COLO829 (cell line): ENCODE measurements at places on chromosomes 7 and 10.

DNA sequence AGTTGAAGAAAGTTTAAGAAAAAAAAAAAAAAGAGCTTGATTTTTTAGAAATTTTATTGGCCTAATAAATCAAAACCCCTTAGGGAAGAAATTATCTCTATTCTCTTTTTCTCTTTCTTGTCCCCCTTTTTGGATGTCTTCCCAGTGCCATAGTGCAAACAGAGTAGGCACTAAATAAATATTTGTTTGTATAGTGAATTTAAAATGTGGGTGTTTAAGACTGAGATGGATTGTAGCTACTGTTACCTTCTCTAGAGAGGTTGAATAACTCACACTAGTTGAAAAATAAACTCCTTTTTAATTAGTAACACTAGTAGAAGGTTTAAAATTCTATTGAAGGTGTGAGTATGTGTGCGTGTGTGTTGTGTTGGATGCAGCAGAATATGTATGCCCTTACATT, 783.8 kb downstream of the NXPH1 start:
- no peak for DNase-seq

GRCh38 chr10:62016623-62017490, 115.4 kb downstream of the ARID5B start:
- no peak for DNase-seq

DNA sequence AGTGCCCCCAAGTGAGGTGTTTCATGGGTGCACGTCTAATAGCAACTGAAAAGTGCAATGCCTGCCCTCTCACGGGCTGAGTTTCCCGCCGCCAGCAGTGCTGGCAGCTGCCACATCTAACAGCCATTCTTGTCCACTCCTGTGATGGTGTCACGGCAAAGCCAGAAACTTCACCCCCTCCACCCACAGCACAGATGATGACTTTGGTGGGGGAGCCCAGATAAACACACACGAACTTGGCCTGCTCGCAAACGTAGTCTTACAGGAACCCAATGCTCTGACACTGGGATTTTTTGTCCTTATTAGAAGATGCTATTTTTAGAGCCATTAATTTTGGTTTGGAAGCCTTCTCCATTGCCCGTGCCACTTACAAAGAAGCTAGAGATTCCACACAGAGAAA, 26.7 kb downstream of the CPXM2 start:
- no peak for DNase-seq

DNA sequence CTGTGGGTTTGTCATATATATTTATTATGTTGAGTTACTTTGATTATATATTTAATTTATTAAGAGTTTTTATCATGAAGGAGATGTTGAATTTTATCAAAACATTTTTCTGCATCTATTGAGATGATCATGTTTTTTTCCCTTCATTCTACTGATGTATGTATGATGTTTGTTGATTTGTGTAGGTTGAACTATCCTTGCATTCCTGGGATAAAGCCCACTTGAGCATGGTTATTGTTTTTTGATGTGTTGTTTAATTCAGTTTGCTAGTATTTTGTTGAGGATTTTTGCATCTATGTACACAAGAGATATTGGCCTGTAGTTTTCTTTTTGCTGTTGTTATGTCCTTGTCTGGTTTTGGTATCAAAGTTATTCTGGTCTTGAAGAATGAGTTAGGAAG, 31.1 kb downstream of the SCART1 start:
- DNase-seq, result no peak

DNA sequence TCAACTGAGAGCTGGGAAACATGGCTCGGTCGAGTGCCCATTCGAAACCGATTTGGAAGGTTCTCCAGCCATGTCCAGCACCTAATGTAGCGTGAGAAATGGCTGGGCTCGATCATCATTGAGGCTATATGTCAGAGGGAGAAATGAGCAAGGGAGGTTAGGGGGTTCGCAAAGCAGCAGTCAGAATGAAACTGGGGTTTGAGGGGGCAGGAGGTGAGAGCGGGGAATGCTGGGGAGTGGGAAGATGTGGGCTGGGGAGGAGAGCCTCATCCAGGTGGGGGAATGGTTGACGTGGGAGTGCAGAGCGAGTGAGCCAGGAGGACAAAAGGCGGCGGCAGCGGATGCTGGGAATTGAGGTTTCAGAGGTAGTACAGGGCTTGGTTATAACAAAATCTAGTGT, 34.8 kb upstream of the GALNTL5 start:
- DNase-seq, result no peak

- DNase-seq, result no peak
Measured at GRCh38 chr7:132646052-132646451, 69.8 kb upstream of the PLXNA4 start.

- DNase-seq, result no peak
Measured at GRCh38 chr10:71225291-71226058, 13.1 kb downstream of the UNC5B start.

DNA sequence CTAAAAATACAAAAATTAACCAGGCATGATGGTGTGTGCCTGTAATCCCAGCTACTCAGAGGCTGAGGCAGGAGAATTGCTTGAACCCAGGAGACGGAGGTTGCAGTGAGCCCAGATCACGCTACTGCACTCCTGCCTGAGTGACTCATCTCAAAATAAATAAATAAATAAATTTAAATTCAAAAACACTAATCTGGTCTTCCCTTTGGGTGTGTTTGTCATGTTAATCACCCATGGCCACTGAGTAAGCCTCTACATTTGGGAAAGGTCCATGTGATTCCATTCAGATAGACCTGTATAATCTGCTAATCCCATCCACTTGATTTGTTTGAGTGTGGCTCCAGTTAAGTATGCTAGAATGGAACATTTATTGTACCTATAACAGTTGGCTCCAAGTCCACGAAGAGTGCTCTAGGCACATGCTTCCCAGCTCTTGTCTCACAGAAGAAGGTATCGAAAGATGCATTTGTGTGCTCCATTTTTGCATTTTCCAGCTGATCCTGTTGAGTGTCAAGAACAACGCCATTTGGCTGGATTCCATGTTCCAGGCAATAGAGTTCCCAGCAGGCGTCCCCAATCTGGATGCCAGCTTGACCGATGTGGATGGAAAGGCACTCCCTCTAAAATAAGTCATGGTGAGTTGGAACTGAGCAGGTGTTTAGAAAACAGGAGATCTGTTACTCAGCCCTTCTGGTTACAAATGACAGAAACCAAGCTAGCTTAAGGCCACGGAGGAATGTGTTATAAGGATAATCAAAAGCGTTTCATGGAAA, 4.0 kb downstream of the TUBAL3 start:
- DNase-seq, result no peak

- DNase-seq, result no peak
Measured at GRCh38 chr10:18246967-18247366, 106.7 kb downstream of the CACNB2 start.

DNA sequence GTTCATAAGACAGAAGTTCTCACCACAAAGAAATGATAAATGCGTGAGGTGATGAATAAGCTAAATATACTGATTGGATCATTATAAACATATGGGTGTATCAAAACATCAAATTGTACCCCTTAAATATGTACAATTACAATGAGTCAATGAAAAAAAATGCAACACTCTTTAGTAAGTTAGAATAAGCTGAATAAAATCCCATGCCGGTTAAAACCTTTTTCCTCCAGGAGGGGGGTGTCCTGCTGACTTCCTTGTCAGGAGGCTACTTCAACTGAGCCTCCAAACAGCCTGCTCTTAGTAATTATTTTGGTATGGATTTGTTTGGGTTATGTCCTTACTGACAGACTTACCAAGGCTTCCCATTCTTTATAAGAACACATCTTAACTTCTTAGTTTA, 649.1 kb downstream of the INHBA start:
- no peak for DNase-seq

GRCh38 chr7:73668886-73669230, 1.2 kb downstream of the VPS37D start:
- DNase-seq, result no peak

DNA sequence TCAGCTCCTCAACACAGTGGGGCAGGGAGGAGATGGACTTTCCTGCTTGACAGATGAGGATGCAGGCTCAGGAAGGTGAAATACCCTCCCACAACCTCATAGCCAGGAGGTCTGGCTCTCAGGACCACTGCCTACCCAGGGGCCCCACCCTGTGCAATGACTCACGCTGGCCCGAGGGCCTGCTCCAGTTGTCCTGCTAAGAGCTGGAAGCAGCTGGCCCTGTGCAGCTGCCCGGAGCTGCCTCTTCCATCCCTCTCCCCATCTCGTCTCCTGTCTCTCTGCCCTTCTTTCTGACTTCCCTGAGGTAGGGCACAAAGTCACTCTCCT, 123.9 kb downstream of the ZMIZ1 start:
- DNase-seq, result no peak

DNA sequence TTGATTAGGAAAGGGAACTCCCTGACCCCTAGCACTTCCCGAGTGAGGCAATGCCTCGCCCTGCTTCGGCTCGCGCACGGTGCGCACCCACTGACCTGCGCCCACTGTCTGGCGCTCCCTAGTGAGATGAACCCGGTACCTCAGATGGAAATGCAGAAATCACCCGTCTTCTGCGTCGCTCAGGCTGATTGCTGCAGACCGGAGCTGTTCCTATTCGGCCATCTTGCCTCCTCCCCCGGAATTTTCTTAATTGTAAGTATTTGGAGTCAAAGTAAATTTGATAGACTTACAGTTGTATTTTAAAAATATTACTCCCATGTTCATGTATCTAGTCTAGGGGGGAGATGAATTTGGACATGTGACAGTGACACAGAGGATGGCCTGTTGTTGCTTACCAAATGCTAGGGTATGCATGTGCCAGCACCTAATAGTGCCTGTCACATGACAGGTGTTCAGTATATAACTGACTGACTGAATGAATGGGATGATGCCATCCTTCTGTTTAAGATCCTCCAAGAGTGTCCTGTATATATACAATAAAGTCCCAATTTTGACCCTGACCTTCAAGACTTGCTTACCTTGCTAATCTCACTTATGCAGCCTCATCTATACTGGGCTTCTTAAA, 42.0 kb upstream of the ICA1 start:
- no peak for DNase-seq

GRCh38 chr10:112393341-112393740, 19.4 kb downstream of the ACSL5 start:
- DNase-seq, result no peak

GRCh38 chr7:33964417-33965182, 59.3 kb downstream of the BMPER start:
- DNase-seq, result no peak

GRCh38 chr10:4213441-4213840, 428.4 kb upstream of the KLF6 start:
- no peak for DNase-seq

GRCh38 chr7:76108540-76109233, 60.8 kb downstream of the MDH2 start:
- DNase-seq, result peak; percentile 21

DNA sequence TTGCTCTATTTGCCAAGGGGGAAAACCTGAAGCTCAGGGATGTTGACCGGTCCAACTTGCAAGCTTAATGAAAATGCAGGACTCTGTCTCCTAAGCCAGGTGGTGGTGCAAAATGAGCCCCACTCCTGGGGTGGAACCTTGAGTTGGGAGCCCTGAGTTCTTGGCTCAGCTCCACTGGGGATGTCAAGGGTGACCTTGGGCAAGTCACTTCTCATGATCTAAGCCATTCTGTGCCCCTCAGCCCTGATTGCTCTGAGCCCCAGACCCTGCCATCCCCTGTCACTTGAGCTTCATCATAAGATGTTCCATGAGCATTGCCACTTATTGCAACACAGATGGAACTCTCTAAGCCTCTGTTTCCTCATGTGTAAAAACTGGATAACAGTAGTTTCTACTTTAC, 33.9 kb downstream of the MYL10 start:
- no peak for DNase-seq

- no peak for DNase-seq
Measured at GRCh38 chr10:53458007-53458406, 685.4 kb upstream of the MBL2 start.

DNA sequence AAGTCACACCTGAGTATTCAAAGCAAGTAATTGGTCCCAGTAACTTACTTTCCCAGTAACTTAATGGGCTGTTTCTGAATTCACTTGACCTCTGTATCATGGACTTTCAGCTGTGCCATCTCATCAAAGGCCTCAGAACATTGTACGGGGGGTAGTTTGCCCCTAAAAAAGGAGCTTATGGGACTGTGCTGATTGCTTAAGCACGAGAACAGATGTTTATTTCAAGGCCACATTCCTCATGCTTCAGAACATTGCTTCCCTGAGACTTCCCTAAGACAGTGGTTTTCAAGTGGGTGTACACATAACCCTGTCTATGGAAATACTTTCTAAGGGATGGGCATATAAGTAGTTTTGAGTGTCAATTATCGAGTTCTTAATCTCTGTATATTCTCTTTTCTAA, 26.8 kb downstream of the CALCR start:
- DNase-seq, result no peak

DNA sequence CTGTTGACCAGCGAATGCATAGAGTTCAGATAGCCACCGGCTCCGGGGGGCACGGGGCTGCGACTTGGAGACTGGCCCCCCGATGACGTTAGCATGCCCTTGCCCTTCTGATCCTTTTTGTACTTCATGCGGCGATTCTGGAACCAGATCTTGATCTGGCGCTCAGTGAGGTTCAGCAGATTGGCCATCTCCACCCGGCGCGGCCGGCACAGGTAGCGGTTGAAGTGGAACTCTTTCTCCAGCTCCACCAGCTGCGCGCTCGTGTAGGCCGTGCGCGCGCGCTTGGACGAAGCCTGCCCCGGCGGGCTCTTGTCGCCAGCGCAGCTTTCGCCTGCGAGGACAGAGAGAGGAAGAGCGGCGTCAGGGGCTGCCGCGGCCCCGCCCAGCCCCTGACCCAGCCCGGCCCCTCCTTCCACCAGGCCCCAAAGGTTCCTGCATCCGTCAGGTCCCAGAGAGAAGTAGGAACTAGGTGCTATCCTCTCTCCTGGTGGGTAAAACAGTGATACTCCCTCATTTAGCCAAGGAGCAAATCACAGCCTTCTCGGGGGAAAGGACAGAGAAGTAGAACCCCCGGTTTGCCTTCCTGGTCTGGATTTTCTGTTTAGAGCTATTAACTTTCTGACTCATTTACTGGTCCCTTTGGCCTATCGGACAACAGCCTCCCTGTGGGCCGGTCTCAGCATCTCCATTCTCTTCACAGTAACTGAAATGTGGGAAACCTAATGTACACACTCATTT, 6.1 kb upstream of the HOXA2 start:
- DNase-seq, result no peak

- DNase-seq, result no peak
Measured at GRCh38 chr10:89663144-89663543, 18.1 kb upstream of the PANK1 start.

DNA sequence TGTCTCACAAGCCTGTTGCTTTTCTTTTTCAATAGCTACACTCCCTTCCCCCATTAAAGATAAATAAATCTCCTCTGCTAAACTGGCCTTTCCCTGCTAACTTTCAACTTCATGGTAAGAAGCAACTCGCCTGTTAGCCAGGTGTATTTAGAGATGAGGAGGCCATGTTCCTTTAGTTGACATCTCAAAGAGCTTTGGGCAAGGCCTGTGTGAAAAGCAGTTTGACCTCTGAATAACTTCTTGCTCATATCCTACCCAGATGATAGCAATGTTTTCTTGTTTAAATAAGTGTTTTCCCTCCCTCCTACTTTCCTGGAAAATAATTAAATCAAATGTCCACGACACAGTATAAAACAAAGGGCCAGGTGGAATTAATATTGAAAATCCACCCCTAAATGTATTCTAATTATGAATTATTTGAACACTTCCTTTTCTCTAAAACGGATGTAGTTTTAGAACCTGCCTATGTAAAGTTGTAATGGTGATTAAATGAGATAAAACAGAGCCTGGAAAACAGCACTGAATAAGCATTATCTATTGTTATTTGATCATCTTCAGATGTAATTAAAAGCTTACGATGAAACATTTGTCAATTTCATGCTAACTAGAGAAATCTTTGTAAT, 78.5 kb downstream of the HGF start:
- DNase-seq, result no peak
